Hippocampal formation (tissue), 2 donors: ENCODE measurements at places on chromosomes 13 and 19.
A peak's percentile ranks its signal among the peaks of the same experiment; 100 is the strongest.

GRCh38 chr19:50815439-50815838 is 8.1 kb downstream of the KLK1 start:
- DNase-seq: no peak

DNA sequence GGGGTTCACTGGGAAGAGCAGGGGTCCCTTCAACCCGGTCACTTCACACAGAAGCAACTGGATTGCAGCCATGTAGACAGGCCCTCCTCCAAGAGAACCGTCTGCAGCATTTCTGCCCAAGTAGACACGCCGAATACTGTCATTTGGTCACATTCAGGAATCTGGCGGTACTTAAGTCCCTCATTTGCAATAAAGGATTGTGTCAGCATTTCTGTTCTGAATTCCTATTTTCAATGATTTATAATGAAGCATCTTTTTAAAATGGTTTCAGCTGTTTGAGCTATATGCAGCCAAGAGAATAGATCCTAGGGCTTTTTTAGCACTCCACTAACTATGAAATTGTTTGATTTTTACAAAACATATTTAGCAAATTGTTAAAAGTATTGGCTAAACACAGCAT is 143.5 kb upstream of the SOX1 start:
- DNase-seq: no peak

GRCh38 chr13:46544208-46544607 is 8.8 kb upstream of the LRCH1 start:
- DNase-seq: no peak

GRCh38 chr13:43878892-43879754 is at the start of gene CCDC122:
TSS of gene CCDC122 (minus strand) at chr13:43879740. CDS start at chr13:43869376, 10,364 bp downstream.
- DNase-seq: peak; percentile 74

- DNase-seq: no peak
These were observed 40.8 kb downstream of the ZSWIM4 start for GRCh38 chr19:13835791-13836723.

GRCh38 chr13:80499536-80500290 is 158.8 kb upstream of the SPRY2 start:
- DNase-seq: no peak

GRCh38 chr13:52652980-52653303 is 306 bp downstream of the SUGT1 start:
- DNase-seq: no peak

DNA sequence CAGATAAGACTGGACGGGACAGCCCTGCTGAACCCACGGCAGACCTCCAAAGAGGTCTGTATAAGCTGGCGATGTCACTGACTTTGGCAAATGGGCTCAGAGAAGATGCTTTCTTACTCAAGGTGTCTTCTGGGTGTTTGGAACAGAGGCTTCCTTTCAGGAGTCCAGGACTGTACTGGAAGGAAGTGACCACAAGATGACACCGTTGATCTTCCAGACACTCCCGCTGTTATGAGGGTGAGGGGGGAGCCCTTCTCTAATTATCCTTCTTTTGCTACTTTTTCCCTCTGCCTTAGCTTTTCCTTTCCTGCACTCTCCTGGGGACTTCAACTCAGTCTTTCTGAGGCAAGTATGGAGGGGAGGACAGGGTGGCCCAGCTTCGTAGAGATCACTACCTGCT is 65.2 kb upstream of the ZNF599 start:
- DNase-seq: no peak
